T-cell (primary cell): ENCODE measurements at places on chromosomes 2 and 18.

- no peak for DNase-seq
Measured at GRCh38 chr2:30796699-30797098, 10.5 kb downstream of the CAPN13 start.

- no peak for DNase-seq
Measured at GRCh38 chr18:59881728-59882656, 17.8 kb upstream of the PMAIP1 start.

DNA sequence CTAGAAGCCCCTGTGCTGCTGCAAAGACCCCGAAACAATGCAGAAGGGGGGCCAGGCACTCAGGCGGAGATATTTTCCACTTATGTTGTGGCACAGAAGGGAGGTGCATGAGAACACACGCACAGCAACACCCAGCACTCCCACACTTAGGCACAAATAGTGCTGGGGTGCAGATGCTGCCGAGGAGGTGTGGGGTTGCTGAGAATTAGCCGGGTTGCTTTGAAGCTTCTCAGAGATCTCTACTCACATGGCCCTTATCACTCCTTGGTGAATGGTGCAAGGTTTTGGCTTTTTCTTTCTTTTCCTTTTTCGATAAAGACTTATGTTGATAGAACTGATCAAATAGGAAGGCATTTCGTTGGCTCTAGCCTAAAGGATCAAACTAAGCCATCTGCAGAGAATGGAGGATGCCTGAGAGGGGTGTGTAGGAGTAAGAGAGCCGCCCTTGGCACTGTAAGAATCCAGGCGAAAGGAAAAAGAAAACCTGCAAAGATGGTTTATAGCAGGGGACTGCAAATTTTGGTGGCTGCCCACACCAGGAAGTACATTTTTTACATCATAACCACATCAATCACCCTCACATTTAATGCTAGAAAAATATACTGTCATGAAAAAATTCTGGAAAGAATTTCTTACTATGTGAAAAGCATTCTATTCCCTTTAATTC is 27.9 kb upstream of the FHL2 start:
- no peak for DNase-seq

- DNase-seq, result no peak
Measured at GRCh38 chr2:20526160-20526559, 79.3 kb downstream of the RHOB start.

DNA sequence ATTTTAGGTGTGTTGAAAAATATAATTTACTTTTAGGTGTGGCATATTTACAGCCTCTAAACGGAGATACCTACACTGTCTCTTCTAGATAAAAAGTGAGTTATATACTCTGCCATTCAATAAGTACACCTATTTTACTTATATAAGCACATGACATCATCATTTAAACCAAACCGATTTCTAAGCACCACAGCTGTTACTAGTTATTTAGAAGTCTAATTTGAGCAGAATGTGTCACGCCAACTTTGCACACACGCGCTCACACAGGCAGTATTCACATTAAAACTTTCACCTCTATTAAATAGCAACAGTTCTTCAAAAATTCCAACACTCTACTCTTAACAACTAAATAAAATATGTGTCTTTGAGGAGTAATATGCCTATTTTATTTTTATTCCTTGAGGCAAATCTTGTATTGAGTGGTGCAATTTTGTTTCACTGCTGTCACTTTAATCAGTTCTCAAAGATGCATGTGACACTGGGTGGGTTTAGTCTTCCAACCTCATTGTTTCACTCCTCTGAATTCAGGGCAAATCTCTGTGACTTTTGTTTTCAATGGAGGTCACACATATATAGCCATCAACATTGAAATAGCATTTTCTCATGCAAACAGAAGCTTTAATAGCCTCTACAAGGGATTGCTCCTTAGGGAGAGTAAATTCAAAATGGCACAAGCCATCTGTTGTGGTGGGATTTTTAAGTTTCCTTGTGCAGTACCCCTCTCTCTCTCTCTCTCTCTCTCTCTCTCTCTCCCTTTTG is 721.0 kb downstream of the PLCL1 start:
- DNase-seq, result no peak

- no peak for DNase-seq
Measured at GRCh38 chr18:55694291-55694690, 106.3 kb upstream of the TCF4 start.

DNA sequence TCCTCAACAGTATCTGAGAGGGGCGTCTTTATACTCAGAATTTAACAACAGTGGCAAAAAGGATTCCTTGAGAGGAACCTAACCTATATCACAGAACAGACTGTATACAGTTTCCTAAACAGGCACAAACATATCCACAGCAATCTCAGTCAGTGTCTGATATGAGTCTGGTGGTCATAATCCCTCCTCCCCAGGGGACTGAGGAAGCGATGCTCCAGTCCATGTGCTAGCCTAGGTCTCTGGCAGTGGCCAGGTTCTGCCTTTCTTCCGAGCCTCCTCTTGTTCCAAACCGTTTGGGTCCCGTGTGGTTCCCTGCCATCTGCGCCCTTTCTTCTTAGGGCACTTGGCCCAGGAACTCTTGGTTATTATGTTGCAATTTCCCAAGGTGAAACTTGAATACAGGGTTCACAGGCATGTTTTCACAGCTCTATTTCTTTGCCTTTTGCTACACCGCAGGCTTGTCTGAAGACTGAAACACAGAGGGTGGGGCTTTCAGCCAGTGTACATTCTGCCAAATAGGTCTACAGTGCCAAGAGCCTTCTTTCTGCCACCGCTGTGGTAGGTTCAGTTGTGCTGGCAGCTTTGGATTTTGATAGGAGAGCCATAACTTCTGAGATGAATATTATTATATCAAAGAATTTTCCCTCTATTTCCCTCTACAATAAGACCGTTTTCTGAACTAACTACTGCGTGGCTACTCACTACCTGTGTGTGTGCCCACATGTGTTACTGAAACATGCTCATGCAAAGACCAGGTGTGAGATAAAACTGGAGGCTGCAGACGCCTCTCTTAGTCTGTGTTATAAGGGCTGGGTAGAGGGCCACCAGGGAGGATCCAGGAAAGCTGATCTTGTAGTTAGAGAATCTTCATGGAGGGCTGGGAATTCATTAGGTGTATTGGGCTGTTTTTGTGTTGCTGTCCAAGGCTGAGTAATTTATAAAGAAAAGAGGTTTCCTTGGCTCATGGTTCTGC is 75.0 kb upstream of the HAAO start:
- no peak for DNase-seq

DNA sequence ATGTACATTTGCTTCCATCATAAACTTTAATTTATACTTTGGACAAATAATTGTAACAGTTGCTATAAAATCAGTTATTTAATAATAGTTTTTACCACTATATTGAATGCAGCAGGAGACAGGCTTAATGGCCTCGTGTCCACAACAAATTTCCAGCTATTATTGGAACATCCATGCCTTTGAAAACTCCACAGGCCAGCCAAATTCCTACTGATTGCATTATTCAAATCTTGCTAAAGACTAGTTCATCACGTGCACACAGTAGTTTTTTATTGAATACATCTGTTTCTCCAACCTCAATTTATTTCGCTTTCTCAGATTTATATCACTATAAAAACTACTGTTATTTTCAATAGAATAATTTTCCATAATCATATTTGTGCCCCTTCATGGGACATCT is 18.4 kb upstream of the PTPRM start:
- no peak for DNase-seq

DNA sequence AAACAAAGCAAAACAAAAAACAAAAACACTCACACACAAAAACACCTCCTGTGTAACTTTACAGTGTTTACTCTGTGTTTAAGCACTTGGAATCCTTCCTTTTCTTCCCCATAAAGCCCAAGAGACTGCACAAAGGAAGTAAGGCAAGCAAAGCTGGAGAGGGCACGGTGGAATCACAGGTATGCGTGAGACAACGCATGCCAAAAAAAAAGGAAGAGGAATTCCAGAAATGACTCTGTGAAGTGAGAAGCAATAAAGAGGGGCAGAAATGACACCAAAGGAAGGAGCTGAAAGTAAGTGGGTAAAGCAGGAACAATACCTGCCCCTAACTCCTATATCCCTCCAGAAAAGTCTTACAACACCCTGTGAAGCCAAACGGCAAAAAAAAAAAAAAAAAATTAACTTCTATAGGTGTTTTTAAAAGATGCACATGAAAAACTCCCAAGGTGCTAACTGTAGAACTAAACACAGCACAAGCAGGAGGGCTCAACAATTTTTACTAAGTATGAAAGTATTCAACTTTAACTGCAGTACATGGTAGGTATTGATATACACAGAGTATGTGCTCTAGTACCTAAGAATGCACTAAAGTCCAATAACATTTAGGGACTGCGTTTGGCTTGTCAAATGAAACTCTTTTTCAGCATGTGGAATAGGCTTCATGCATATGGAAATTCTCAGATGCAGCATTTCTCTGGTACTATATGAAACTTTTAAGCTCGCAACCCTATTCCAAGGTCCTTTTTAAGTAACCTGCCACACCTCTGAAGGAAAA is 9.1 kb downstream of the RND3 start:
- DNase-seq, result no peak

DNA sequence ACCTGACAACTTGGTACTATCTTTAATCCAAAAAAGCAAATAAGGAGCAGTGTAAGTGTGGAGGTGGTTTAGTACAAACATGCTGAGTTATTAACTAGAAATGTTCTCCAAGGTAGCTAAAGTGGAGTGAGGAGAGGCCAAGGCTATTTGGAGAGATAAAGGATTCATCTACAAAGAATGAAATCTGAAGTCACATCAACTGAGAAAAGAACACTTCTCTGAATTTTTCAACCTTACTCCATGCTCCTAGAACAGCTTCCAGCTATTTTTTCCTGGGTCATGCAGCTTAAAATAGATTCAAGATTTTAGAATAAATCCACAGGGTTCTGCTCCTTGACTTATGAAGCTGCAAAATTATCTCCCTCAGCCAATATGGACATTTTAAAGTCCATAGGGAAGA is 18.7 kb downstream of the IMMT start:
- DNase-seq, result no peak

GRCh38 chr2:174977364-174977763 is 27.8 kb downstream of the CHN1 start:
- DNase-seq, result no peak

GRCh38 chr2:126902859-126903258 is 4.2 kb downstream of the TEX51 start:
- DNase-seq, result no peak

GRCh38 chr18:10320791-10321190 is 133.6 kb upstream of the APCDD1 start:
- no peak for DNase-seq

GRCh38 chr2:25672494-25673299 is 680 bp downstream of the DTNB start:
- peak; percentile 64 for DNase-seq

DNA sequence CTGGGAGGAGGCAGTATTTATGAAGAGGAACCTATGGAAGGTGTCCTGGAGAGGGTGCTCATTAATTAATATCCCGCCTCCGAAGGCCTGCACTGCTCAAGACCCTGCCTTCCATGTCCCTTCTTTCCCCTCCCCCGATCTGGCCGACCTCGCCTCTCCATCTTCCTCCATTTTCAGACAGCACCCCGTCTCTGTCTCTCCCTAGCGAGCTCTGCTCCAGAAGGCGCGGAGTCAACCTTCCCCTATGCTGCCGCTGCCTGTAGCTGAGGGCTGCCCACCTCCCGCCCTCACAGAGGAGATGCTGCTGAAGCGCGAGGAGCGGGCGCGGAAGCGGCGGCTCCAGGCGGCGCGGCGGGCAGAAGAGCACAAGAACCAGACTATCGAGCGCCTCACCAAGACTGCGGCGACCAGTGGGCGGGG is 1.1 kb upstream of the WBP1 start:
- DNase-seq, result no peak

- DNase-seq, result no peak
Measured at GRCh38 chr2:178404368-178404767, 46.6 kb downstream of the PRKRA start.

DNA sequence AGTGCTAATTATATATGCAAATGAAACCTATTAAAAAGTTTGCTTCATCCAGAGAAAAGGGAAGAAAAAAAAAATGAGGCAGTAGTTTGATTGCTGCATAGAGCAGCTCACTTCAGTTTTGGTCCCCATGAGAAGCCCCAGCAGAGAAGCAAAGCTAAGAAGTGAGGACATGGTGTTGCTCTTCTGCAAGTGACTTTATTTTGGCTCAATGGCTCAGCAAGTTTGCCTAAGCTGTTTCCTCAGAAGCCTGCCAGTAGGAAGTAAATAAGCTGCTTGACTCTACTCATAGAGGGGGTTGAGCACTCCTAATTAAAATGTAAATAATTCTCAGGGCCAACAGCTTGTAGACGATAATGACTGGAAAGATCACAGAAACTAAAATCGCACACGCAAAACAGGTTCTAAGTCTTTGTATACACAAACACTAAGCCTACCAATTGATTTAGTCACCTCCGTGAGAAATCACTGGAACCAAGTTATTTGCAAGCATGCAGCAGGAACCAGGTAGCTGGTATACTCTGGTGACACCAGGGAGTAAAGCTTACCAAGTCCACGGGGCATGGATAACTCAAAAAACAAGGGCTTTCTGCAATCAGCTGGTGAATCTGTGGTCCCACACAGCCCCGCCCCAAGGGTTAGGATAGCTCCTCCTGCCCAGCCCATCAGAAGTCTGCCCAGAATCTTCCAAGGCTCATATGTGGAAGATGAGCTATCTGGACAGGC is 39.7 kb upstream of the NABP1 start:
- DNase-seq, result no peak

GRCh38 chr2:217125014-217125413 is 265.1 kb upstream of the TNP1 start:
- no peak for DNase-seq

GRCh38 chr2:147297820-147298219 is 547.0 kb upstream of the ACVR2A start:
- no peak for DNase-seq

GRCh38 chr2:105188343-105188742 is 53.2 kb upstream of the GPR45 start:
- DNase-seq, result no peak

DNA sequence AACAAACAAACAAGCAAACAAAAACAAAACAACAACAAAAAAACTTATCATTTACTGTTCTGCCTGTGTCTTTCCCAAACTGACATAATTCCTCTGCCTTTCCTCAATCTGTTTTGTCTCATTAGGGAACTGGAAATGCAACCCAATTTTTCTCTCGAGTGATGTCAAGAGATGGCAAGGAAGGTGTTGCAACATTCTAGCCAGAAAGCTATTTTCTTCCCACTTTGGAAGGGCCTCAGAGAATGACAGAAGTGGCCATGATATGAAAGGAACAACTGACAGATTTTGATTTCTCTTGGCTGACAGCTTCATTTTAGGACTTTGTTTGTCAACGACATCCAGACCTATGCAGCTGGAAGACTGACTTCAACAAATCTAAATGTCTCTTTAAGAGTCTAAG is 24.7 kb downstream of the RND3 start:
- DNase-seq, result no peak
